ENCODE measurements at places on chromosomes 7 and 10.

DNA sequence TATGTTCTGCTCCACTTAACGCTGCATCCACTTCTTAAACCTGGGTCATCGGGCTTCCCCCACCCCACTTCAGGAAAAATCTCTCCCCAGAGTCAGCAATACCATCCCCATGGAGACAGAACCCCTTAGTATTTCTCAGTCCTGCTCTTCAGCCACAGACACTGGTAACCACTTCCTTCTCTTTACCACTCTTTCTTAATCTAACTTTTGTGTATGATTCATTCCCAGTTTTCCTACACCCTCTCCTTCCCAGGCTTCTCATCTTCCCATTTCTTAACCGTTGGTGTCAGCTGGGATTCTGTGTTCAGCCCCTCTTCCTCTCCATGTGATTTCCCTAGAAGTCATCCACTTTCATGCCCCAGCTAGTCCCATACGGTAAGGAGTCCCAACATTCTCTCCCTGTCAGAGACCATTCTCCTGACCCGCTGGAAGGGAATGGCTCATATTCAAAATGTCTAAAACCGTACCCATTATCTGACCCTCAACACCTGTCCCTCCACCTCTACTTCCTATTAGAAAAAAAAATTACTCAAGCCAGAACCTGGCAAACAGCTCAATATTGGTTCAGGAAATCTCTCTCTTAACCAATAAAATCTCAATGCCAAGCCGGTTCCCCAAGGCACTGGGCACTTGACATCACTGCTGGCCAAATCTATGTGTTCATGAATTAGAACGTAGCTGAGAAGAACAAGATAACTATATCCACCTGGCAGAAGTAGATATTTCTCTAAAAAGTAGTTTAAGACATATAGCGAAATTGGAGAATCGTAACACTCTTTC, 89.4 kb downstream of the DGKI start:
- DNase-seq: no peak

DNA sequence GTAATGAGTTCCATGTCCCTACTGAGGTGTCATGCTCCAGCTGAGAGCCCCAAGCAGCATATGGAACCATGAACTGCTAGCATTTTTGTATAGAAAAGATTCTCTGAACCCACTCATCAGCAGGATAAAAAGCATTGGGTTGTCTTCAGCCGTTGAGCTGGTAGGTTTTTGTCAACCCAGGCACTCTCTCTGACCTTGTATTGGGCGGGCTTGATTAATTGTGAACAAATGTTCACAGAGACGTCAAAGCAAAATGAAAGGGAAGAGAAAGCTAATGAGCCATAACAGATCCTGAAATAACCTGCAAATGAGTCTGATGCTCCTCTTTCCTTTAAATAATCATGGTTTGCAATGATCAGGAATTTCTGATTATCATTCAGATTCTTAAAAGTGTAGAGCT, 924.7 kb upstream of the CELF2 start:
- DNase-seq: no peak

GRCh38 chr10:46528171-46528671, 28.2 kb downstream of the GPRIN2 start:
- DNase-seq: no peak

GRCh38 chr7:116730097-116731022, 58.4 kb downstream of the MET start:
- no peak for DNase-seq

- DNase-seq: no peak
Observed at GRCh38 chr10:124319926-124320391, 98.8 kb downstream of the OAT start.

- DNase-seq: no peak
Observed at GRCh38 chr10:34251177-34251576, 563.9 kb downstream of the PARD3 start.

- DNase-seq: no peak
Observed at GRCh38 chr7:156176039-156176438, 363.8 kb upstream of the SHH start.

DNA sequence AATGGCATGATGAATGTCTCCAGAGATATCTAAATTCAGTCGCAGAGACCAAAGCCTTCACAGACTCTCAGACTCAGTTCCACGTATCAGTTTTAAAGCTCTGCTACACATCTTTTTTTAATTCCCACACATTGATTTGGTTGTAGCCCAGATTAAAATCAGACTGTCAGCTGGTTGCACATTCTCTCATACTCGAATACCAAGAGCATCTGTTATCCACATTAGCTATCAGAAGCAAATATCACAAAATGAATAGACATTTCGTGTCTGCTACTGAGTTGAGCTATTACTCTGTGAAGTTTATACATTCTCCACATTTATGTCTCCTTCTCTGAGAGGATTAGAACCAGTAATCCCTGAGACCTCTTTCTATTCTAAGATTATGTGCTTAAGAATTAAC, 229.2 kb downstream of the GPAM start:
- DNase-seq: no peak

DNA sequence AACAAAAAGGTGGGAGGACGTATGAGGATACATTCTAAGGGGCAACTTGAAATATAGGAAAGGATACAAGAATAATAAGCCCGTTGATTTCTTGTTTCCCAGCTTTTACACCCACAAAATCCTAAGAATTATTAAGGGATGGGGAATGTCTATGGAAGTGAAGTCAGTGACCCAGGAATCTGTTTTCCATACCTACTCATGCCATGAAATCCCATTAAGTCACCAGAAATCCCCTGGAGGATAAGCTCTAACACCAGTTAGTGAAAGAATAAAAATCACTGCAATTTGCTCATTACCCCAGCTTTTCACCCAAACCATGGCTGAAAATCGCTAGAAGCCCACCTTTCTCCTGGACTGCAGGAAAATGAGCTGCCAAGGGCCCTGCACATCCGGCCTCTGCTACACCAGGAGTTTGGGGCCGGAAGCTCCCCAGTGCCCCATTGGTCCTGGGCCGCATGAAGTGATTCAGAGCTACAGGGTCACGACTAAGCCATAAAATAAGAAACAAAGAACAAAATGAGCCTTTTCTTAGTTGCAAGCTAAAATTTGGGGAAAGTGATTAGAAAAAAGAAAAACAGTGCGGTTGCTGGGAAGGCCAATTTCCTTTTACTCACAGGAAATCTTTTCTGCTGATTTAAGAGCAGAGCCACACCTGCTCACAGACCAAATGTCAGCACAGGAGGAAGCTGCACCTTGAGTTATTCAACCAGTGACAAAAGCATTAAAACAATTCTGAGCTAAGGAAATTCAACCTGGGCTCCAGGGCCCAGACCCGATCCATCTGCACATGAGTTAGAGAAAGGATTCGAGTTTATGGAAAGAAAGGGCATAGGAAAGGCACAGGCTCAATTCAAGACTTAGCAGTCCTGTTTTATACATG, 40.3 kb downstream of the HIPK2 start:
- no peak for DNase-seq

DNA sequence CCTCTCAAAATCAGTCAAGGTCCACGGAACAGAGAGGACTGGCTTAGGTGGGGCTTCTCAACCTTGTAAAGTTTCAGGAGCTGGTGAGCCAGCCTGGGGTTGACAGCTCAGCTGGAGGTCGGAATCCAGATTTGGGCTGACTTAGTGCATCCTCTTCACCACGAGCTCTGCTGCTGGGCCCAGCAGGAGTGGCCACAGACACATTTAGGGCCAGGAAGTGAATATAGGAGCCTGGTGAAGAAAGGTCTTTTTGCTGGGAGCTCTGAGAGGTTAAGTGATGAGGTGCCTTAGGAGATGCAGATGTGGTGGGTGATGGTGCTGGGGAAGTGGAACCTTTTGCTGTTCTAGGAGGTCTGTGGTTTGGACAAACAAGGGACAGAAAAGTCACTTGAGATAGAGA, 39.3 kb upstream of the MMD2 start:
- DNase-seq: no peak

DNA sequence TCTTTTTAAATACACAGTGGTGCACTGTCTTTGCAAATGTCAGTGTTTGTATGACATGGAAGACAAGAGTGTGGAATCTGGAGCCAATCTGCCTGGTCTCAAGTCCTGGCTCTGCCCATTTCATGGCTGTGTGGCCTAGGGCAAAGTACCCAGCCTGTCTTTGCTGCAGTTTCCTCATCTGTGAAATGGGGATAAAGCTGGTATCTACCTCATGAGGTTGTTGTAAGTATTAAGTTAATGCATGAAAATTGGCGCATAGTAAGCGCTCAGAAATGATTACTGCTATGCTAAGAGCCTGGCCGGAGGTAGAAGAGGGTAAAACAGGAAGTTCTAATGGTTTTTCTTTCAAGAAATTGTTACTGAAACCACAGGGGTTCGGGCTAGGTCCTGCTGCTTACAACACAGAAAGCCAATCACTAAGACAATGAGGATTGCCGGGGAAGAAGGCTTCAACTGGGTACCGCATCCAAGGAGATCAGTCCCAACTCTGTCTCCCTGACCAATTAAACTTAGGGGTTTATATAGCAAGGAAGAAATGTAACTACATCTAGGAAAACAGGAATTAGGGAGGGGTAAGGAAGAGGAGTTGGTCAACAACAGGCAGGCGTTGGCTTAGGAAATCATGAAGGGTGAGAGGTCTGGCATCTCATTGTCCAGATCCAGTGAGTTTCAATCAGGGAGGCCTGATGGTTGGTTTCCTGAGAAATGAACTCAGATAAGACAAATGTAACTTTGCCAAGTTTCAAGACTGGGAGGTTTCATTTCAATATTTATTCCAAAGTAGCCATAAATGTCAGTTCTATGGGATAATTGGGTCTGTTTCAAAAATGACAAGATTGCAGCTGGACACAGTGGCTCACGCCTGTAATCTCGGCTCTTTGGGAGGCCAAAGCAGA, 57.0 kb downstream of the CHST3 start:
- no peak for DNase-seq

GRCh38 chr10:110644598-110645462, 694 bp downstream of the RBM20 start:
- DNase-seq: no peak

- no peak for DNase-seq
Observed at GRCh38 chr10:102669206-102670064, 25.2 kb downstream of the TRIM8 start.

DNA sequence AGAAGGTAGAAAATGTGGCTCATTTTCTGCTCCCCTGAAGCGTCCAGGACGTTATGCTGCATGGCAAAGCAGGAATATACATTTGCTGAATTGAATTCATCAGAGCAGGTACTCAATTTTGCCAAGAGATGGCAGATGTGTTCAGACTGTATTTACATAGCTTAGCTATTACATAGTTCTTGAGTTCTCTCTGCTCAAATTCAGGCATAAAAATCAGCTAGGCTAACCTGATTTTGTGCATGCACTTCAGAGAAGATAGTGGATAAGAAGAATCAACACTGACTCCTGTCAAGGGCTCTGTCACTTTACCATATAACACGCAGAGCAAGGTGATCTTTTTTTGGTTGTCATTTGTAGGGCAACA, 209.2 kb upstream of the FAM3C start:
- no peak for DNase-seq

GRCh38 chr7:116565981-116566380, 41.1 kb downstream of the CAV1 start:
- DNase-seq: no peak

- DNase-seq: no peak
Observed at GRCh38 chr10:105596749-105597148, 955.7 kb downstream of the SORCS3 start.

DNA sequence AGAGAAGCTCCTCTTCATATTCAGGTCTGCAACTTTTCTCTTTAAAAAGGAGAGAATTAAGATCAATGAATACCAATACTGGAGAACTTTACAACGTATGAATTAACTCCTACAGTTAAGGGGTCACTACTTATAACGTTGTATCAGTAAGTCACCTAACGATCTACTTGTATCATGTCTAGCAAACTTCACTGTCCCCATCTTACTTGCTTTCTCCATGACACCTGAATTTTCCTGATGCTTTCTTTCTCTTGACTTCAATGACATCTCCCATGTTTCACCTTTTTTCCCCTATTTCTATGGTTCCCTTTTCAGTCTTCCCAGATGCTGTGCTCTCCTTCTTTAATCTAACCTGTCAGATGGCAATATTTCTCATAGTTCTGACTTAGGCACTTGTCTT, 19.6 kb downstream of the NAMPT start:
- DNase-seq: no peak

DNA sequence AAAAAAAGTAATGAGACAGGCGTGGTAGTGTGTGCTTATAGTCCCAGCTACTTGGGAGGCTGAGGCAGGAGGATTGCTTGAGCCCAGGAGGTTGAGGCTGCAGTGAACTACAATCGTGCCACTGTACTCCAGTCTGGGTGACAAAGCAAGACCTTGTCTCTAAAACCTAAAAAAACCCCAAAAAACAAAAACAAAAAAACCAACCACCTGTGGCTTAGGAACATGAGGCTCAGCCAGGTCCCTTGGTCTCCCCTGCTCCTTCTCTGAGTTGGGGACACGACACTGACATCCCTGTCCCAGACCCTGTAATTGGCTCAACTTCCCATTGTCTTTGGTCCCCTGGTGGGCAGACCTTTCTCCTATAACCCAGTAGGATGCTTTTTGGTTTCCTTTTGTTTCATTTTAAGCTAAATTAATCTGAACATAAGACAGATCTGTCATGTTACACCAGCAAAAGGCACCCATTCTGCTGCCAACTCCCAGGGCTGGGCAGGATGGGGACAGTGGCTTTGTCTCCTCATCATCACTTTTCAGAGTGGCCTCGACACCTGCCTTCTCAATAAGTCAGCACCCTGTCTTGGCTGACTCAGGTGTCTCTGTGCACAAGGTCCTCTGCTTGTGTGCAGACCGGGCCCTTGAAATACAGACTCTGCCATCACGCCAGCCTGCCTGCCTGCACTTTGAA, 74.4 kb downstream of the MYL10 start:
- DNase-seq: no peak
